ENCODE measurements at places on chromosomes 4 and X. TPM values are rescaled to one million over a fixed set of nuclear protein-coding genes. Genes with fewer than 3 reads are reported as not detected.

CRLF2 gene
- total RNA-seq = not detected

F8A2 gene
- not detected for total RNA-seq

SULT1E1 gene
- total RNA-seq = 12.7 TPM

PGAM4 gene
- total RNA-seq = not detected

GABRG1 gene
- total RNA-seq = 90.7 TPM
